ENCODE measurements at places on chromosomes 1 and 21.

DNA sequence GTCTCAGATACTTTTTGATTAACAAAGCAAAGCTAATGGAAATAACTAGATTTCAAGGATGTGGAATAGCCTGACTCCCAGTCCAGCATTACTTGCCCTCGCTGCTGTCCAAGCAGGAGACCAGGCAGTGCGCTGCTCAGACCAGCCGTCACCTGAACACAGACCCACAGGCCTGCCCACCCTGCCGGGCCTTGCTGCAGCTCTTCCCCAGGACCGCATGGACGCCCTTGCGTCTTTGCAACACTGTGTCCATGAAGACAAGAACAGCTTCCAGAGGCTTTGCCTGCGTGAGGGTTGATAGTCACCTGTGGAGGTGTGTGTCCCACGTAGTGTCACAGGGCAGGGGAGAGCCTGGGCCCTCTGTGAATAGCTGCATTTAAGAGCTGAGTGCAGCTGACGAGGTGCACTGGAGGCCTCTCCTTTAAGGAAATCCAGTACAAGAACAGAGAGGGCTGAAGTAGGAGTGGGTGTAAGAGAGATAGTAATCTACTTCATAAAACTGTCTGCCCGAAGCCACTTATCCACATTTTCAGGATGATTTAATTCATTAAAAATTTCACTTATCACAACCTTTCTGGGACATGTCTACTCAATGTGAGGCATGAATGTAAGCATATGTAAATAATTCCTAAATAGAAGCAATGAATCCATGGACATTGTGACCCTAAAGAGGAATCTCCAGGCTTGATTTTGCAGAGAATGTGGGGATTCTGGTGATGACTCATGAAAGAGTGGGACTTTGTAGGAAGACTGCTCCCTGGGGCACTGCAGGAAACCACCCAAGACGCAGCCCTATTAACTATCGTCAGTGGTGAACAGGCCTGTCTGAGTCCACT, 176.2 kb upstream of the RAB4A start:
- no peak for DNase-seq

DNA sequence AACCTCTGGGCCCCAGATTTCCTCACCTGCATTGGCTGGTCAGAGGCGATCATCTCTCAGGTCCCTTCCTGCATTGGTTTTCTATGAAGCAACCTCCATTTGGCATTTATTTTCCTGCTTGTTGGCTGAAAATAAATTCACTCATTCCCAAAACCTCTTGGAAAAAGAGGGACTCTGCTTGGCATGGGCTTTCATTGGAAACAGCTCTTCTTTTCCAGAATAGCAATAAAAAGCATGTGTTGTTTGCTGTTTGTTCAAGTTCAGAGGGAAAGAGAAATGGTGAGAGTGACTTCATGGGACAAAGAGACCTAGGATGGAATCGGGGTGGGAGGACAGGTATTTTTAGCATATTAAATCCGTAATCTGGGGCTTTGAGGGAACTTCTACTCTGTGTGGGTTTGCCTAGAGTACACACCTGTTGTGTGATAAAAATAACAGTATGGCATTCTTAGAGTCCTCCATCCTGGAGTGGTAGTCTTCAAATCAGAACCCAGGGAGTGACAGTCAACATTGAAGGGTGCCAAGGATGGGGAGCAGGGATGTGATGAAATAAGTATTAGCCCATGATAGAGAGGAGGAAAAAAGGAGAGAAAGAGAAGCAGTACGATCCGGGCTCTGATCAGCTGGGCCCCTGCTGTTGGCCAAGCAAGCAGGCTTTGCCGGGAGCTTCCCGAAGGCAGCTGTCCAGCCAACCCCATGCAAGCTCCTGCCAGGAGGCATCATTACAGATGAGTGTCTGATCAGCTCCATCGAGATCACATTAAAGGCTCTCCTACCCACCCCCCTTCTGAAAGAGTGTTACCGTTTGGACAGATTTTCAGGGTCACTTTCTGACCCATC, 131.9 kb upstream of the NFIA start:
- DNase-seq = no peak

DNA sequence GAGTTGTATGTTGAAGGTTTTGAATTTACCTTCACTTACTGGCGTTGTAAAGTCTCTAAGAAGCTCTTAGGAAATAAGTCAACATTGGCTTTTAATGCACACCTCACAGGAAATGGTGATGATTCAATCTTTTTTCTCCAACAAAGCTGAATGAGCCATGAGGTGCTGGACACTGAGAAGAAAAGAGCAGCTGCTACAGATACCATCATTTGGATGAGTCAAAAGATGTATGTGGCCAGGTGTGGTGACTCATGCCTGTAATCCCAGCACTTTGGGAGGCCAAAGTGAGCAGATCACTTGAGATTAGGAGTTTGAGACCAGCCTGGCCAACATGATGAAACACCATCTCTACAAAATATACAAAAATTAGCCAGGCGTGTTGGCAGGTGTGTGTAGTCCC, 3.3 kb upstream of the IL23R start:
- DNase-seq = peak; percentile 26

GRCh38 chr1:246786606-246787238, 62.5 kb downstream of the SCCPDH start:
- DNase-seq = no peak

- DNase-seq = peak; percentile 76
These were observed 2.8 kb upstream of the IGSF8 start for GRCh38 chr1:160101037-160101716.
